ENCODE measurements at places on chromosomes 5 and 9.

DNA sequence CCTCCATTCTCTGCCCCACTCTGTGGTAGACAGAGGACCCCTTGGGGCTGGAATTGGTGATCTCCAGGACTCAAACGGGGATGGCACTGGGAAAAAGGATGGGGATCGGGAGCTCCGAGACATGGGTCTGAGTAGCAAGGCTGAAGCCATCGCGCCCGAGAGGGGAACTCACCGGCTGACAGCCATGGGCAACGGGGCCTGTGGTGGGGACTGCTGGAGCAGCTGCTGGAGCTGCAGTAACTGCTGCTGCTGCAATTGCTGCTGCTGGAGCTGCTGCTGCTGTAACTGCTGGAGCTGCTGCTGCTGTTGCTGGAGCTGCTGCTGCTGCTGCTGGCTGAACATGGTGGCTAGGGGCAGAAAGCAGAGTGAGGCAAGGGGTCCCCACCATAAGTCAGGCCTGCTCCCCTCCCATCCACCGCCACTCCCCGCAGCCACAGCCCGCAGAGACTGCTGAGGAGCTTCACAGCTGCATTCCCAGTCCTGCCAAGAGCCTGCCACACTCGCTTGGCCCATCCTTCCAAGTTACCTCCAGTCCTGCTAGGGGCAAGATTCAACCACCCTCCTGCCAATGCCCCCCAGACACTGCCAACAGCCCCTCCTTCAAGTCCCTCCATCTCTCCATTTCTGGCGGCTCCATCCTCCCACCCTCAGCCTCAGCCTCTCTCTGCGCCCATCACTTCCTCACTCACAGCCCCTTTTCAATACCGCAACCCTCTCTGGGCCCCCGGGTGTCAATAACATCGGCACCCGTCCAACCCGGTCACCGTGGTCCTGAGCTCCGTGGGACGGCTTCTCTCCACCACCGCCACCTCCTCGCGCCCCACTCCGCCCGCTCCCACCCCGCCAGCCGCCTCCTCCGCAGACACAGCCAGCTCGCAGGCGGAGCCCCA, 611 bp downstream of the CIZ1 start:
- no peak for DNase-seq

DNA sequence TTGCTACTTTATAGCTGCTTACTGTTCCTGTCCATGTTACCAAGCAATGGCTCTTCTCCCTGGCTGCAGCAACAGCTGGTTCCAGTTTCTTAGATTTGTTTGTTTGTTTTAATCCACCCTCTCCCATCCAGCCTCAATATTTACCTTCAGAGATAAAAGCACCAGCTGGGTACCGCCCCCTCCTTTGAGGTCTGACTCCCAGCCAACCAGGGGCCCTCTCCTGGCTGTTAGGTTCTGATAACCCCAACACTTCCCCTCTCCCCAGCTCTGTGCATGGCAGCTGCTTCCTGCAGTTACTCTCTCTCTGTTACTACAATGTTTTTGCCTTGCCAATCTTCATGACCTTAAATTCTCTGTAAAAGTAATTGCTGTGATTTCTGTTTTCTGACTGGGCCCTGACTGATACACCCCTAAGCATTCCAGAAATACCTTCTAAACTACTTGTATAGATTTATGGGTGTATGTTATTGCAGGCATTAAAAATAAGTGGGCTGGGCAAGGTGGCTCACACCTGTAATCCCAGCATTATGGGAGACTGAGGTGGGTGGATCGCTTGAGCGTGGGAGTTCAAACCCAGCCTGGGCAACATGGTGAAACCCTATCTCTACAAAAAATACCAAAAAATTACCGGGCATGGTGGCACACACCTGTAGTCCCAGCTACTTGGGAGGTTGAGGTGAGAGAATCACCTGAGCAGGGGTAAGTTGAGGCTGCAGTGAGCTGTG, 2.6 kb upstream of the GCNT1 start:
- peak; percentile 95 for DNase-seq

- no peak for DNase-seq
Measured at GRCh38 chr5:89016741-89017303, 133.8 kb upstream of the MEF2C start.

DNA sequence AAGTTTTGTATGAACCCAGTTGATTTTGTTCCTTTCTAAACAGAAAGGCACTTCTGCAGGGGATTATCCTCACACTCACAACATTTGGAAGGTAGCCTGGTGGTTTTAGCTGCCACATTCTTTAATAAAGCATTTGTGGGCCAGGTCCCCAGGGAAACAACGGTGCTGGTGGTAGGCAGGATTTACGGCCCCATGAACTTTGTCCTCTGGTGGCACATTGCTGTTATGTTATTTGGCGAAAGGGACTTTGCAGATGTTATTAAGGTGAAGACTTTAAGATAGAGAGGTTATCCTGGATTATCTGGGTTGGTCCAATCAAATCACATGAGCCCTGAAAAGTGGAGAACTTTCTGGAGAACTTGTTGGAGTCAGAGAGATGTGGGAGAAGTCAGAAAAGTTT, 86.3 kb upstream of the C9orf72 start:
- DNase-seq: no peak

DNA sequence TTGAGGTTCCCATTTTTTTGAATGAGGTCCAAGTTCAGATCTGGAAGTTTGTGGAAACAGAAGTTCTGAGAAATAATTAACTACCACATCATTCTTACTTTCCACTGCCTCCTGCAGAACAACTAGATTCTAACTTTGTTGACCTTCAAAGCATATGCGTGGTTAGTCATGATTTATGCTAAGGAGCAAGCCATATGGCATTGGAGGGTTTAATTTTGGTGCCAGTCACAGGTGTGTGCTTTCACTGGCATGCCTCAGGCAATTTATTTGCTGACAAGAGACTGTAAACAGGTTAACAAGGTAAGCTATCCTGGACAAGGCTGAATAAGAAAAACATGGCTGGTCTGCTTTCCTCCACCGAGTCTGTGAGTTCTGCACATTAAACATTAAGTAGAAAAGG, 31.5 kb downstream of the HMHB1 start:
- no peak for DNase-seq

DNA sequence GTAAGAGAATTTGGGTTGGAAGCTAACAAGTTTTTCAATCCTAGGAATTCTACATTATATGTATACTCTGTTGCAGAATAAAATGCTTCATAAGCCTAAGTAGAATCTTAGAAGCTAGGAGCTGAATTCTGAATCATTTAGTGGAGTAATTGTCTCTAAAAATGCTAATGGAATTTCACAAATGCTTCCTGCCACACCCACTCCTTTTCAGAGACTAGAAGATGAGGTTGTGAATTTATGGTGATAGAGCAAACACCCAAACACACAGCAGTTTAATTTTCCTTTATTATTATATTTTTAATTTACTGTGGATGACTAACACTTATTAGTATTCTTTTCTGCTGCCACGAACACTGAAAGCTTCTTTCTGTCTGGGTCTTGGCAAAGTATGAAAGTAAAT, 208.0 kb upstream of the PDE4D start:
- no peak for DNase-seq

DNA sequence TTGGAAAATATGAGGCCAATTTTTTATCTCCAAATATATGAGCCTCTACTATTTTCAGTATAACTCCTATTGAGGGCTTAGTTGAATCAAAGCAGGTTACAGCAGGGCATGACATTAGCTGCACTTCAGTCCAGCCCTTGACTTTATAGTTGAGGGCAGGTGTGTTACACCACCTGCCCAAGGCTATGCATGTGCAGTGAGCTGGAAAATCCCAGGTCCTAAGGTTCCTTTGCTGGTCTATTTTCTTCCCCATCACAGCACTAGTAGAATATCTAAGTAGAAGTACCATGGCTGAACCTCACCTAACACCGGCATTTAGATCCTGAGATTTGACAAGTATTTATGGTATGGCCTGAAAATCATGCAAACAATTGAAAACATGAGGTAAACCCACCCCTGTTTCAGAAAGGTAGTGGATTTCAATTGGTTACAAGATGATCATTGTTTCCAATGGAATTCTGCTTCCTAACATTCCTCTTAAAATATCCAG, 201.1 kb downstream of the SEMA5A start:
- DNase-seq: no peak

- DNase-seq: no peak
Measured at GRCh38 chr9:2281031-2281802, 266.1 kb downstream of the SMARCA2 start.

DNA sequence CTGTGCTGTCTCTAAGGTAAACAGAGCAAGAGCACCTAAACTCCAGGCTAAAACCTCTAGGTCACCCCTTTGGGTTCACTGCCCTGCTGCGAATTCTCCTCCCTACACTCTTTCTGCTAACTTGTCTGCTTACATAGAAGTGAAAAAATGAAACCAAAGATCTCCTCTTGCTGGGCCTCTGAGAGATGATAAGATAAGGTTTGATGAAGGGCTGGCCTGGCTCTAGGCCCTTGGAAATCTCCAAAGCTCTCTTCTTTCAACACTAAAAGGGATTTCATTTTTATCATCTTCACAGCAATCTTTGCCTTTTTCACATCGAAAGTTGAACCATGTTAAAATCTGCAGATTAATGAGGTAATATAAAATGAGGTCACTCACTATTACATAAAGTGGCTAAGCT, 450.8 kb upstream of the TLE4 start:
- DNase-seq: no peak

GRCh38 chr5:124280079-124280478, 466.4 kb downstream of the ZNF608 start:
- no peak for DNase-seq

DNA sequence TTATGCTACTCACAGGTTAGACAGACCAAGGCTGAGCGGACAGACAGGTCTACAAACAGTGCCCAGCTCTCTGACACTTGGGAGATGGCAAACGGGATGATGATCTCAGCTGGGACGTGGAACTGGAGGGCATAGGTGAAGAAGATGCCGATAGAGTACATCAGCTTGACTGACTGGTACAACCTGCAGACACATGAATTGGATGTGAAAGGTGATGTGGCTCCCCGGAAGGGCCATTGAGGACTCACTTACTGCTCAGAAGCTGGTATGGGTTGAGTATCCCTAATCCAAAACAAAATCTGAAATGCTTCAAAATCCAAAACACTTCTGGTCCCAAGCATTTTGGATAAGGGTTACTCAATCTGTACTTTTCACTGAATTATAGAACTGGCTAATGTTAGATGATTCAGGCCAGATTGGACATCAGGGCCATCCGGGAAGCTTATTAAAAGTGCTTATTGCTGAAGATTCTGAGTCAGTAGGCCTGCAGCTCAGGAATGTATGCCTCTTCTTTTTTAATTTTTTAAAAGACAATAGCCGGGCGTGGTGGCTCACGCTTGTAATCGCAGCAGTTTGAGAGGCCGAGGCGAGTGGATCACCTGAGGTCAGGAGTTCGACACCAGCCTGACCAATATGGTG, 22.4 kb downstream of the SLC36A3 start:
- DNase-seq: no peak

GRCh38 chr5:170475294-170476000, 28.4 kb upstream of the KCNIP1 start:
- DNase-seq: no peak

DNA sequence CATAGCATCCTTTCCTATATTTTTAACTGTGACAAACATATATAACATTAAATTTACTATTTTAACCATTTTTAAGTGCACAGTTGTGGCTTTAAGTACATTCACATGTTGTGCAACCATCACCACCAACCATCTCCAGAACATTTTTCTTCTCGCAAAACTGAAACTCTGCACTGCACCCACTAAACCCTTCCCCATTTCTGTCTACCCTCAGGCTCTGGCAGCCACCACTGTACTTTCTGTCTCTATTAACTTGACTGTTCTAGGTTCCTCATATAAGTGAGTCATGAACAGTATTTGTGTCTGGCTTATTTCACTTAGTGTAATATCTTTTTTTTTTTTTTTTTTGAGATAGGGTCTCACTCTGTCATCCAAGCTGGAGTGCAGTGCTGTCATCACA, 25.5 kb downstream of the KCNMB1 start:
- no peak for DNase-seq

- DNase-seq: no peak
Measured at GRCh38 chr9:5879419-5880181, 11.1 kb upstream of the MLANA start.

GRCh38 chr9:122785269-122785668, 3.5 kb upstream of the OR5C1 start:
- DNase-seq: no peak

- no peak for DNase-seq
Measured at GRCh38 chr5:15585128-15585527, 85.1 kb downstream of the FBXL7 start.

- no peak for DNase-seq
Measured at GRCh38 chr5:74631081-74631953, 9.2 kb downstream of the ENC1 start.

DNA sequence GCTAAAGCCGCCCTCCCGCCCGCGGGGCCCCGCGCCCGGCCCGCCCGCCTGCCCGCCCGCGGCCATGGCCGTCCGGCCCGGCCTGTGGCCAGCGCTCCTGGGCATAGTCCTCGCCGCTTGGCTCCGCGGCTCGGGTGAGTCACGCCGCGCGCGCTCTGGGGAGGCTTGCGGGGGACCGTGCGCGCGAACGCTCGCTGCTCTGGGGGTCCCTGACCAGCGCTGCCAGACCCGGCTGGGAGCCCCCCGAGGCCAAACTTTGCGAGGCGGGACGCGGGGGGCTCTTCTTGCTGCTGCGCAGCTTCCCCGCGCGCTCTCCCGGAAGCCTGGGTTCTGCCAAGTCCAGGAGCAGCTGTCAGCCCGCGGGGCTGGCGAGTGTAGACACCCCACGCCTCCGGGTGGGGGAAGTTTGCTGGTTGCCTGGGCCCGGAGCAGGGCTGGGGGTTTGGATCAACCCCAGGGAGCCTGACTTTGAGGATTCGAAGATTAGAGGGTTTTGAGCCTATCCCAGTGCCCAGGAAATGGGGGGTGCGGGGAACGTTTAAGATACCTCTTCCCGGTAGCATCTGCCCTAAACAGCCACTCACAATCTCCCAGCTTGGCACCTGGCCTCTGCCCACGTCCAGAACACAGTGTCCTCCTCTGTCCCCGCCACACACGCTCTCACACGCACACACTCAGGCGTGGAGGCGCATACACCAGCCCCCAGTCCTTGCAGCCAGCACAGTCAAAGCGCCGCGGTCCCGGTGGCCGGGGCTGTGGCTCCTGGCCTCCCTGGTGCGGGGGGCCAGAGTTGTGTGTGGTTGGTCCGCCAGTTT, 535 bp downstream of the UNC5A start:
- no peak for DNase-seq

GRCh38 chr9:135858491-135859185, 48.7 kb downstream of the CAMSAP1 start:
- DNase-seq: no peak

DNA sequence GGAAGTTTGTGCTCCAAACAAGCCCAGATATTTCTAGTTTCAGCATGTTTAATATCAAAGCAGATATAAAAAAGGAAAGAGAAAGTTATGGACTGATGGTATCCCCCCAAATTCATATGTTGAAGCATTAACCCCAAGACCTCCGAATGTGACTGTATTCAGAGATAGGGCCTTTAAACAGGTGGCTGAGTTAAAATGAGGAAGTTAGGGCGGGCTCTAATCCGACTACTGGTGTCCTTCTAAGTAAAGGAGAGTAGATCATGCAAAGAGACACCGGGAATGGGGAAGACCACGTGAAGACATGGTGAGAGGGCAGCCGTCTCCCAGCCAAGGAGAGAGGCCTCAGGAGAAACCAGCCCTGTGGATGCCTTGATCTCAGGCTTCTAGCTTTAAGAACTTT, 324.1 kb upstream of the KIF2A start:
- no peak for DNase-seq

Measured in Jurkat, Clone E6-1 (cell line).